NCI-H69 (cell line): ENCODE measurements at places on chromosomes 5 and 9.

DNA sequence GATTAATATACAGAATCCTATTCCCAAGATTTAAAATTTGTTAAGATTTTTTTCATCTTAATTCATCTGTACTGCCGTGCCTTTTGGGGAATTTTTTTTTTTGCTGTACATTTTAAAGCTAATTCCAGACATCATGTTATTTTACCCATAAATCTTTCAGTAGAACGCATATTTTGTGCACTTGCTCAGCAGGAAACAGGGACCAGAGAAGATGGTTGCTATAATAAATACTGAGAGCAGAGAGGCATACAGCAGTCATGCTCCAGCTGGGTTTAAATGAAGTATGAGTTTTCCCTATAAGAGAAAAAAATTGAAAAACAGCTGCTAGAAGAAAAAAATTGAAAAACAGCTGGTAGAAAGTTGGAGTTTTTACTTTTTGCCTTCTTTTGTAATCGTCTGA is 196.9 kb upstream of the PUM3 start:
- DNase-seq: no peak

DNA sequence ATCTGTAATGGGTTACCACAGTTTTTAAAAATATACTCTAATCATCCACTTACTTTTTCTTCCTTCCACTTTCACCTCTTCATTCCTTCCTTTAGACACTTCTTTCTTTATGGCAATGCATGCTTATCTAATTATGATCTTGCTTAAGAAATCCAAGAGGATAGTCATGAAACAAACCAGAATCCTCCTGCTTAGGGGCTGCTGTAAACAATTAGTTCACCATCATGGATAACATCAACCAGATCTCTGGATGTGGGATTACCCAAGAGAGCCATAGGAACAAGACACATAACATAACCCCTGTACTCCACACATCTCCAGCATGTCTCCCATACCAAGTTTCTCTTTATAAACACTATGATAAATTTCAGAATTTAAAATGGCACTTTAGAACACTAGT is 713.4 kb upstream of the PTPRD start:
- no peak for DNase-seq

- no peak for DNase-seq
Measured at GRCh38 chr9:116643691-116644090, 43.4 kb upstream of the TRIM32 start.

GRCh38 chr5:107319901-107320300 is 350.8 kb downstream of the EFNA5 start:
- DNase-seq: no peak

DNA sequence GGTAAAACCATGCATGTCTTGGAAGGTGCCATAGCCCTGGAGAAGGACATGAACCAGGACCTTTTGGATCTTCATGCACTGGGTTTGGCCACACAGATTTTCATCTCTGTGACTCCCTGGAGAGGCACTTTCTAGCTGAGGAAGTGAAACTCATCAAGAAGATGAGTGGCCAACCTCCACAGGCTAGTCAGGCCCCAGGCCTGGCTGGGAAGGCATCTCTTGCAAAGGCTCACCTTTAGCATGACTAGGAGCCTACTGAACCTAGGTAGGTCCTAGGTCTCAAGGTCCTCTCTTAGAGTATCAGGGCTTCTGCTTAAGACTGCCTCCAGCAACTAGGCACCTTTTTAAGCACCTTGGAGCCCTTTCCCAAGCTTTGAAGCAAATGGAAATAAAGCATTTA is 1448.7 kb upstream of the ACO1 start:
- DNase-seq: no peak

- DNase-seq: no peak
Measured at GRCh38 chr9:16514131-16514530, 356.3 kb downstream of the BNC2 start.

DNA sequence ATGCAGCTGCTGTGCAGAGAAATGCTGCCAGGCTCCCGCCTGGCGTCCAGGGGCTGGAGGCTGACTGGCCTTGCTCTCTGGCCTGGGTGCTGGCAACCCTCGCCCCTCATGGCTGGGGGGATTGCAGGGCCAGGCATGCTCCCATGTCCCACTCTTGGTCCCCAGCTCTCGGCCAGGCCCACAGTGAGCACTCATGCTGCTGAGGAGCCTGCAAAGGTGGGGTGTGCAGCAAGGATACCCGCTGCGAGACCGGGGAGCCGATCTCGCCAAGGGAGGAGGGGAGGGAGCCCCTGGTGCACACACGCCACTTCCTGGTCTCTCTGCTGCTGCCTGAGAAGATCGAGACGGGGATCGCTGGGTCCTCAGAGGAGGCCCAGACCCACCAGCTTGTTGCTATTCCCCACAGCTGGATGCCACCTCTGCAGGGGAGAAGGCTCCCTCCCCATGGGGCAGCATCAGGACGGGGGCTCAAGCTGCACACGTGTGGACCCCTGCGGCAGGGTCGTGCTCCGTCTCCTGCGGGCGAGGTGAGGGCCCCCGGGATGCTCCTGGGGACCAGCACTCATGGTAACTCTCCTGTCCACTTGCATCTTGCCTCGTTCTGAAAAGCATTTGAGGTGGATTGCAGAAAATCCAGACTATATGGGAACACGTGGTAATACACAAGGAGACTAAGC is 14.3 kb upstream of the CACFD1 start:
- DNase-seq: no peak

DNA sequence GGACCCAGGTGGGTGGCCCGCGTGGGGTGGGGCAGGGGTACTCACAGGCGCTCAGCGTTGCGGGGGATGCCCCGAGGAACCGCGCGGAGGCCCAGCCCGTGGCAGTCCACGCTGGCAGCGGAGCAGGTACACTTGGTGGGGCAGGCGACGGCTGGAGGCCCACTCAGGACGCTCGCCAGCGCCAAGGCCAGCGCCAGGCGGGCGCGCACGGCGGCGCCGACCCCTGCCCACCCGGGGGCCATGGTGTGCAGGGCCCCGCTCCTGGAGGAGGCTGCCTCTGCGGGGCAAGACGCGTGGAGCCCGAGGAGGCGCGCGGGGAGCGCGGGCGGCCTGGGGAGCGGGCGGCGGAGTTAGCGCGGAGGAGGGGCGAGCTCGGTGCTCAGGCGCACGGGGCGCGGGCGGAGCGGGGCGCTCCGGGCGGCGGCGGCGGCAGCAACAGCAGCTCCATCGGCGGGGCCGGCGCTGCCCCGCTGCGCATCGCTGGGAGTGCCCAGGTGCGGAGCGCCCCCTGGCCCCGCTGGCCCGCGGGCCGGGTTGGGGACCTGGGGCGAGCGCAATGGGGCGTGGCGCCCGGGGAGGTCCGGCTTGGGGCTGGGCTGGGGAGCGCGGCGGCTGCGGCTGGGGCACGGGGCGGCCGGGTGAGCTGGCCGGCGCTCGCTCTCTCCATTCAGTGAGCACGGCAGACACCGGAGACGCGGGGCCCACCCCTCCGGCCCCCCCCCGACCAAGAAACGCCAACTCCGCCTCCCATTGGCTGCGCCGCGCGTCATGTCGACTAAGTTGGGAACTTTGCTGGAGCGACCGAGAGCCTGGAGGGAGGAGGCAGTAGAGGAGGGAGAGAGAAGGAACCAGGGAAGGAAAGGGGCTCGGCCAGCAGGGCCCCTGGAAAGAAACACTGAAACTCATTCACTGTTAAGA is at the start of gene SLIT3:
TSS of gene SLIT3 (minus strand) at position 672 of the 918 bp plus-strand sequence. CDS start at position 242, 430 bp downstream.
- peak; percentile 42 for DNase-seq

GRCh38 chr5:175215906-175216305 is 228.1 kb downstream of the DRD1 start:
- no peak for DNase-seq

- DNase-seq: no peak
Measured at GRCh38 chr5:76952795-76953536, at the start of gene CRHBP. Gene CRHBP, plus strand, starts transcription at chr5:76953045. Its CDS starts 90 bp downstream, at chr5:76953135.

DNA sequence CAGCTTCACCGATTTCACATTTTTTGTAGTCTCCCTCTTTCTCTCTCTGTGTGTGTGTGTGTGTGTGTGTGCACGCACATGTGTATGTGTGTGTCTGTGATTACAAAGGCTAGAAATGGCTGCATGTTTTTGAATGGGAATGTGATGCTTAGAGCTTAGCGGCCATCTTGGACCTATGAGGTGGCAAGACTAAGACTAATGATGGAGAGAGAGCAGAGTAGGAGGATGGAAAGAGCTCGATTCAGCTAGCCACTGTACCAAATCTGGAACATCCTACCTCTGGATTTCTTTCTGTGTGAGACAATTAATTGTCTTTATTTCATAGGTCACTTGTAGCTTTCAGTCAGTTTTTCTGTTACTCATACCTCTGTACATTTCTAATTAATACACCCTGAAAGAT is 205.1 kb downstream of the PCSK1 start:
- DNase-seq: no peak

GRCh38 chr9:3023449-3023848 is 179.6 kb upstream of the PUM3 start:
- no peak for DNase-seq

GRCh38 chr5:3394891-3395599 is 200.6 kb upstream of the IRX1 start:
- no peak for DNase-seq

DNA sequence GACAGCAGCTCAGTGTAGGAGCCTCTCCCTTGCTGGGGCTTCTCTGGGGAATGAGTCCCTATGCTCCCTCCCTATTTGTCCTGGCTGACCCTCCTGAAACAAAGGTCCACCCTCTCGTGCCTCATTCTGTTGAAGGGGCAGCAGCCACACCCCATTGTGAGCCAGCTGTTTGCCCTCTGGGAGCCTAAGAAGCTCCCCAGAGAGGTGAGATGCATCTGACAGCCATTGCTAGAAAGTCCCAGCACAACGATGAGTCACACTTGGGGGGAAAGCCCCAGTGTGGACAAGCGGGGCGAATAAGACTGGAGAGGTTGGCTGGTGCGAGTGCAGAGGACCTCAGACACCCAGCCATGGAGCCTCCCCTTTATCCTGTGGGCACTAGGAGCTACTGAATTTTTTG is 101.4 kb downstream of the PPARGC1B start:
- no peak for DNase-seq

GRCh38 chr5:31962351-31962751 is 211.8 kb downstream of the GOLPH3 start:
- no peak for DNase-seq

GRCh38 chr5:147547730-147548129 is 37.9 kb upstream of the DPYSL3 start:
- no peak for DNase-seq

DNA sequence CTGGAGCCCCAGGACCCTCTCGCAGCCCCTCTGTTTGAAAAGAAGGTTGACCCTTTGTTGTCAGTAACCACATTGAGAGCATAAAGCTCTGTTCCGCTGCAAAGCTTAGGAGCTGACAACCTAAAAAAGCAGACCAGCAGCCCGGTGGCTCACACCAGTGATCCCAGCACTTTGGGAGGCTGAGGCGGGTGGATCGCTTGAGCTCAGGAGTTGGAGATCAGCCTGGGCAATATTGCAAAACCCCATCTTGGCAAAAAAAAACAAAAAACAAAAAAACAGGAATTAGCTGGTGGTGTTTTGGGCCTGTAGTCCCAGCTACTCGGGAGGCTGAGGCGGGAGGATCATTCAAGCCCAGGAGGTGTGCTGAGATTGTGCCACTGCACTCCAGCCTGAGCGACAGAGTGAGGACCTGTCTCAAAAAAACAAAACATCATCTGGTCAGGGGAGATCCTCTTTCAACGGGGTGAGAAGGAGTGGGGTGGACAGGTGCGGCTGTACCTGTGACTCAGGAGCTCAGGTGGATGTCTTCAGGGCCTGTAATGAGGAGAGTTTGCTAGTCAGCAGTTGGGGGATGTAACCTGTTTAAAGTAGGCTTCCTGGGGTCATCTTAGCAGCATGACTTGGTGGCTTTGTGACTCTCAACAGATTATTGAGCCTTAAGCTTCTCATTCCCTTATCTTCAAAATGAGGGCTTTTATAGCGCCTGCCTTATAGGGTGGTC is 694 bp upstream of the REEP2 start:
- peak; percentile 61 for DNase-seq
